ENCODE measurements at places on chromosomes 3 and 15. TPM values are rescaled to one million over a fixed set of nuclear protein-coding genes. Genes with fewer than 3 reads are reported as not detected.

TM4SF18 gene
- polyA plus RNA-seq = 0.66 TPM

DNA sequence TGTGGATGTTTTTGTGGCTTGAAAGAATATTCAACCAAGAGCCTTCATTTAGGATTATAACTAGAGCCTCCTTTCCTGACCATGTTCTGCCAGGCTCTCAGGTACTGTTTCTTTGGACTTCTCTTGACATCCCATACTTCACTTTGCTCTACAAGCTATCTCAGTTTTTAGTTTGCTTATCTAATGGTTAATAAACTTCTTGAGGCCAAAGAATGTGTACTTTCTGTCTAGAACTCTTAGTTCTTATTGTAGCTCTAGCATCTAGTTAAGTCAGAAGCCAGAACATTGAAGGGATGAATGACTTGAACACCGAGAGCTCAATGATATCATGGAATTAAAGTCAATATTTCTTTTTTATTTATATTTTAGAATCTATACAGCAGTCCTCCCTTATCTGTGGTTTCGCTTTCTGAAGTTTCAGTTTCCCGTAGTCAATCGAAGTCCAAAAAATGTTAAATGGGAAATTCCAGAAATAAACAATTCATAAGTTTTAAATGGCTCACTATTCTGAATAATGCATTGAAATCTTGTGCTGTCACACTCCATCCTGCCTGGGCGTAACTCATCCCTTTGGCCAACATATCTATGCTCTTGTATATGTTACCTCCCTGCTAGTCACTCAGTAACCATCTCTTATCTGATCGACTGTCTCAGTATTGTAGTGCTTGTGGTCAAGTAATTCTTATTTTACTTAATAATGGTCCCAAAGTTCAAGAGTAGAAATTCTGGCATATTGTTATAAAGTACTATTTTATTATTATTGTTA, 368.6 kb upstream of the RBMS3 start:
- H3K36me3 ChIP-seq = no peaks in the 10 kb centered on the region
- H3K27me3 ChIP-seq = no peaks in the 10 kb centered on the region
- no peak overlapping the region for H3K27ac ChIP-seq
- H3K4me1 ChIP-seq = peaks cover 4% of the 10 kb centered on the region

GRCh38 chr3:175046601-175047000, 187.5 kb downstream of the NAALADL2 start:
- H3K27me3 ChIP-seq = no peaks in the 10 kb centered on the region
- H3K27ac ChIP-seq = no peak overlapping the region
- DNase-seq = no peak
- no peak overlapping the region for H3K4me3 ChIP-seq

ZIC4 gene
- not detected for polyA plus RNA-seq

DNA sequence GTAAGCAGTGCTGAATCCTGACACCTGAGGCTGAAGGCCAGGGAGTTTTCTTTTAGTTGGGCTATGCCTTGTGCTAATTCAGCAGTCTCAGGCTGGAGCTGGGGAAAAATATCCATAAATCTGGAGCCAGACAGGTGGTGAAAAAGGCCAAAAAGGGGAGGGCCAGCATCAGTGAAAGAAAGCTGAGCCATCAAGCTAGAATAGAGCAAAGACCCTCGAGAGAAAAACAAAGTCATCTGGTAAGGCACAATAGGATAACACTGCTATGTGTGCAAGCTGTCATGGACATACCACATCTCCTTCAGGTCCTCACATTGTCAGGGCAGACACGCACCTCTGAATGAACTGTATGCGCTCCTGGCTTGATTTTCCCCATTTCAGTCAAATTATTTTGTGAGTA, 687.9 kb downstream of the SQOR start:
- H3K4me3 ChIP-seq = no peak overlapping the region
- H3K27ac ChIP-seq = no peak overlapping the region
- no peaks in the 10 kb centered on the region for H3K36me3 ChIP-seq
- DNase-seq = no peak
- H3K27me3 ChIP-seq = no peaks in the 10 kb centered on the region

PLD1 gene
- polyA plus RNA-seq = 5.0 TPM

ROPN1 gene
- polyA plus RNA-seq = 0.30 TPM

DNA sequence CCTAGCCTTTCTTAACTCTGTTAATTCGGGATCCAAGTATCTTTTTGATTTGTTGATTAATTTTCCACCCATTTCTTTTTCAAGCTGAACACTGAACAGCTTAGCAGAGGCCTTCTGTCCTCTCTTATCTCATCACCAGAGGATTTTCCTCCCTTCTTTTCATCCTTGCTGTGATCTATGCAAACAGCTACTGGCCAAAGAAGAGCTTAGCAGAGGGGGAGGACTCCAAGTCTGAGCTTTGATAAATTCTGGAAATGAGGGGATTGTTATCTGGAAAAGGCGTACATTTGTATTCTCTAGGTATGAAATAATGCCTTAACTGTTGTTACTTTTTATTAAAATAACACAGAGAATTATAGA, 13.4 kb downstream of the DZIP3 start:
- H3K36me3 ChIP-seq = no peaks in the 10 kb centered on the region
- no peak for DNase-seq
- peak overlapping the region; percentile 13 for H3K4me3 ChIP-seq

DNA sequence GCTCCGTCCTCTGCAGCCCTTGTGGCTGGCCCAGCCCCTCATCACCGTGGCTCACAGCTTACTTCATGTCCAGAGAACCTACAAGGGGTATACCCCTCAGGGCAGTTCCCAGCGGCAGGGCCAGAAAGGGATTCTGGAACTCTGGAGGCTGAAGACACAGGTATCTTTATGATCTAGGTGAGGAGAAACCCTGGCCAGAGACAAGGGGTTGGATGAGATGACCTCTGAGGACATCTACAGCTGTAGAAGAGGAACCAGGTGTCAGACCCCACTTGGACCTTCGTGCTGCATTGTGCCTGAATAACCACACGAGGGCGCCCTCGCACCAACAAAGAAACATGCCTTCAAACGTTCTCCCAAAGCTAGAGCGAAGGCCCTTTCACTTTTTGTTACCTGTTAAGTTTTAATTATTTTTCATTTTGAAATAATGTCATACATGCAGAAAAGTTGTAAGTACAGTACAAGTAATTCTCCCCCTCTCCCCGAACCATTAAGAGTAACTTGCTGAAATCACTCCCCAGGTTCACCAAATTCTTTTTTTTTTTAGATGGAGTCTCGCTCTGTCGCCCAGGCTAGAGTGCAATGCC, 118.7 kb upstream of the SMAD3 start:
- H3K27me3 ChIP-seq = no peaks in the 10 kb centered on the region
- peak; percentile 85 for DNase-seq
- no peaks in the 10 kb centered on the region for H3K4me1 ChIP-seq
- no peaks in the 10 kb centered on the region for H3K36me3 ChIP-seq
- H3K27ac ChIP-seq = no peak overlapping the region

- no peak for DNase-seq
- peaks cover 18% of the 10 kb centered on the region for H3K36me3 ChIP-seq
- H3K4me3 ChIP-seq = no peak overlapping the region
- no peak overlapping the region for H3K27ac ChIP-seq
- peaks cover 6% of the 10 kb centered on the region for H3K4me1 ChIP-seq
These were observed 56.0 kb downstream of the SEMA3G start for GRCh38 chr3:52388933-52389332.

DNA sequence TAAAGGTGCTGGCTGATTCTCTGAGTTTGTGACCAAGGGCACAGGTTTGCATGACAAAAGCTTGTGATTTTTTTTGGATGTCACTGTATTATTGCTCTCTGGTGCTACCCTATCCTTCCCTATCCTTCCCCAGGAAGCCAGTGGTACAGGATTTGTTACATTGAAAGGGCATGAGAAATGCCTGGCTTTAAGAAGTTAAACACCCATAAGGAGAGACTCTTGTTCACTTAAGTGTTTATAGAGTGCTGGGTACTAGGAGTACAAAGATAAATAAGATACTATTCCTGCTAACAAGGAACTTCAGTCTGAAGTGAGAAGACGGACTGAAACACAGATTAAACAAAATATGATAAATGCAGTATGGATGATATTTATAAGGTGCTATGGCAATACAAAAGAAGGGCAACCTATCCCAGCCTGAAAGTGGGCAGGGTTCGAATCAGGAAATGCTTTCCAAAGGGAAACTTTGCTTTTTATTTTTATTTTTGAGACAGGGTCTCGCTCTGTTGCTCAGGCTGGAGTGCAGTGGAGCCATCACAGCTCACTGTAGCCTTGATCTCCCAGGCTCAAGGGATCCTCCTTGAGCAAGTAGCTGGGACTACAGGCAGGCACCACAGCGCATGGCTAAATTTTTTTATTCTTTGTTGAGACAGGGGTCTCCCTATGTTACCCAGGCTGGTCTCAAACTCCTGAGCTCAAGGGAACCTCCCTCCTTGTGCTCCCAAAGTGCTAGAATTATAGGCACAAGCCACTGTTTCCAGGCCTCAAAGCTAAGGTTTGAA, 11.2 kb downstream of the LCMT2 start:
- peaks cover 4% of the 10 kb centered on the region for H3K27me3 ChIP-seq
- no peak overlapping the region for H3K27ac ChIP-seq
- H3K4me3 ChIP-seq = no peak overlapping the region
- H3K4me1 ChIP-seq = no peaks in the 10 kb centered on the region

GRCh38 chr3:128623762-128624176, 26.8 kb downstream of the RPN1 start:
- H3K27me3 ChIP-seq = no peaks in the 10 kb centered on the region
- no peak overlapping the region for H3K27ac ChIP-seq

GRCh38 chr15:65368302-65369211, 9.2 kb downstream of the IGDCC3 start:
- H3K36me3 ChIP-seq = no peaks in the 10 kb centered on the region
- DNase-seq = no peak
- no peak overlapping the region for H3K27ac ChIP-seq
- H3K4me1 ChIP-seq = peaks cover 14% of the 10 kb centered on the region
- H3K4me3 ChIP-seq = no peak overlapping the region
- H3K27me3 ChIP-seq = peaks cover 4% of the 10 kb centered on the region

DNA sequence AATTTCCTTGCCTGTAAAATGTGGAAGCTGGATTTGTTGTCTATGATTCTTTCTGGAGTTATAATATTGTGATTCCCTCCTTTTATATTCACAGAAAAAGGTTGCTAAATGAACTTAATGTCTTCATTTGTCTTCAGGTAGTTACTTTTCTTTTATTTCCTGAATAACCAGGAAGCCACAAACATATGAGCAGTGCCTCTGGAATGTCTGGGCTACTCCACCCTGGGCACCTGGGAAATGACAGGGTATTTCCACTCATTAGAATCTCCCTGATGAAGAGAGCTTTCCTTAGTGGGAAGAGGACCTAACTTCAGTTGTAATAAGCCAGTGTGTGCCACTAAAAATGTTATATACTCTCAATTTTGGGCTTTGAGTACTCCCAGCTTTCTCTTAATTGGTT, 3.8 kb upstream of the SLMAP start:
- H3K4me3 ChIP-seq = no peak overlapping the region
- H3K4me1 ChIP-seq = peaks cover 2% of the 10 kb centered on the region
- no peak for DNase-seq

DNA sequence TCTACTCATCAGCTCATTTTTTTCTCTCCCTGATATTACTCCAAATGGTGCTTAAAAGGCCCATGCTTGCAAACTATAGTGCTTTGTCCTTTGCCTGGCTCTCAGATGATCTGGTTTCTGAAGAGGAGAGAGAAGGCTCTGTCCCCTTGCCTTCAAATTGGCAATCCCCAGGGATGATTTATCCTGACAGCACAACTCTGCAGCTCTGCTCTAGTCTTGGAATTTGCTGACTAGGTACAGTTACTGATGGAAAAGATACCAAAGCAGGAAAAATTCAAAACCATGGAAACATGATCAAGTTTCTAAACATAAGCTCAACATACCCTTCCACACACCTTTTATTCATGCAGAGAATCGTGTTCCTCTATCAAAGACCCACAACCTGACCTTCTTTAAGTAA, 106.7 kb upstream of the CADPS start:
- no peaks in the 10 kb centered on the region for H3K4me1 ChIP-seq
- no peak overlapping the region for H3K4me3 ChIP-seq
- H3K27me3 ChIP-seq = no peaks in the 10 kb centered on the region
- no peaks in the 10 kb centered on the region for H3K36me3 ChIP-seq

DNA sequence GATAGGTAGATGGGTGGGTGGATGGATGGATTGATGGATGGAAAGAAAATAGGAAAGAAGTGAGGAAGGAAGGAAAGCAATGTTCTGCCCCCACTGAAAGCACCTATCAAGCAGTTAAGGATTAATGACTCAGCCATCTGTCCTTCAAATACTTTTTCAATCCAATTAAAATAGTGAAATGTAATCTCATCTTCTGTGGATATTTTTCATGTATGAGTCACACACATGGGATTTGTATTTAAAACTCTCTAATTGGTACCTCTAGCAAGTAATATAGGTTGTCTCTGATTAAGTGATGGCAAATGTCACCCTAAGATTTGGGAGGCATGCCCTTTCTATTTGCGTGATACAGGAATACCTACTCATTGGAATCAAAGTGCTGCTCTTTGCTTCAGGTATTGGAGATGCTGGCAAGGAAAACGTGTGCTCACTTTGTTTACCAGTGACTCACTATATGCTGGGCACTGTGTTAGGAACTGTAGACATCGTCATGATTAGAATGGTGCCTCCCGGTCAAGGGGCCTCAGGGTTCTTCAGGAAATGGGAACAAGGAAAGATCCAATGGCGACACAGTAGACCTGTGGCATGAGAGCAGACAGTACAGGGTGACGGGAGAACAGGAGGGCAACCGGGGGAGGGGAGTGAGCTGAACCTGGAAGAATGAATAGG, 230.1 kb downstream of the CLSTN2 start:
- no peaks in the 10 kb centered on the region for H3K36me3 ChIP-seq
- H3K27ac ChIP-seq = no peak overlapping the region
- H3K4me1 ChIP-seq = no peaks in the 10 kb centered on the region
- no peak overlapping the region for H3K4me3 ChIP-seq
- no peak for DNase-seq

SOX14 gene
- polyA plus RNA-seq = 0.07 TPM

- H3K27ac ChIP-seq = no peak overlapping the region
- no peak overlapping the region for H3K4me3 ChIP-seq
- H3K36me3 ChIP-seq = no peaks in the 10 kb centered on the region
- H3K27me3 ChIP-seq = peaks cover 3% of the 10 kb centered on the region
- no peaks in the 10 kb centered on the region for H3K4me1 ChIP-seq
These were observed 54.5 kb upstream of the ARL14 start for GRCh38 chr3:160622263-160623045.

GORASP1 gene
- 26.2 TPM for polyA plus RNA-seq

DNA sequence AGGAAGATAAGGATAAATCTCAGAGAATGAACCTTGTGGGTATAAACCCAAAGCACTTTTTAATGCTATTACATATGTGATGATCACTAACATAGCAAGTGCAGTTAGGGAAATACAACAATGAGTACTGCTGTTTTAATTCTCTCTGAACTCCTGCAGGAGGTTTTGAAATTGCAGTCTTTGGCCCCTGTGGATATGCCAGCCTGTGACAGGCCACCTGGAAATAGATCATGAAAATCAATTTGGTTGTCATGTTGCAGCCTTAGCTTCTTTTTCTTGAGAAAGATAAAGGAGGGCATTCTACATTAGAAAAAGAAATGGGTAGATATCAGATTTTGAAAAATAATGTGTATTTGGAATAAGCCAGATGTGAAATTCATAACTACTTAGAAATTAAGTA, 103.6 kb downstream of the RSRC1 start:
- H3K4me3 ChIP-seq = no peak overlapping the region
- H3K4me1 ChIP-seq = no peaks in the 10 kb centered on the region
- H3K27me3 ChIP-seq = no peaks in the 10 kb centered on the region
- H3K27ac ChIP-seq = no peak overlapping the region
- DNase-seq = no peak
- H3K36me3 ChIP-seq = no peaks in the 10 kb centered on the region

OXTR gene
- polyA plus RNA-seq = 1.3 TPM

Measured in thymus (tissue), 14 donors.